CD4-positive, alpha-beta T cell treated with Interferon gamma for 1 hour (primary cell): ENCODE measurements at places on chromosomes 4 and X.

- no peak for DNase-seq
These were observed 210.0 kb downstream of the SPANXN3 start for GRCh38 chrX:143306991-143307937.

- no peak for DNase-seq
These were observed 118.4 kb downstream of the APBB2 start for GRCh38 chr4:41095973-41096372.

DNA sequence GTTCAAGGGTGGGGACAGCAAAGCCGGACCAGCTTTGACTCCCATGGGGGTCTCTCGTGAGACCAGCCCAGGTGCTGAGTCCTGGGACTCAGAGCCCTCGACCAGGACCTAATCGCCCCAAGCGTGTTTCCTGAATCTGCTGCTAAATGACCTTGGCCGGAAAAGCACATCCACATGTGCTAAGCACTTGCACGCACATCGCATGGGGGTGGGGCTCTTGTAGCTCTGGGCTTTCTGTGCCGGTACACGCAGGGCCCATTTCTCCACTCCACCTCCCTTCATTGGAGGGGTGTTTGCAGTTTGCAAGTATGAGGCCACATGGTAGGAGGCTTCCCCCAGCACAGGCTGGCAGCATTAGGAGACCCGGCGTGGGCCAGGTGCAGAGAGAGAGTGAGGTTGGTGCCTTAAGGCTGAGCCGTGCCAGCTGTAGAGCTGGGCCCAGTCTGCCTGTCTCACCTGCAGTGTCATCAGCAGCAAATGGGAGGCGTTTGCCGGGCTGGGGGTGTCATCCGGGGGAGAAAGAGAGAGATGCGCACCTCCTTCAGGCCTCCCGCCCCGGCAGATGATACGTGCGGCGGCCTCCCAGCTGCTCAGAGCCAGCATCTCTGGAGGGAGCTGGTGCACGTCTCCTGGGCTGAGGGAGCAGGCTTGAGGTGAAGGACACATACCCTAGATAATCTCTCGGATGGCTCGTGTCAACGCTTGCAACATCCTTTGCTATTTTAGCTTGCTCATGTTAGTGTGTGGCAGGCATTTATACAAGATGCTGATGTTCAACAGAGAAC is 45.2 kb upstream of the CLCN4 start:
- DNase-seq, result peak; percentile 71

DNA sequence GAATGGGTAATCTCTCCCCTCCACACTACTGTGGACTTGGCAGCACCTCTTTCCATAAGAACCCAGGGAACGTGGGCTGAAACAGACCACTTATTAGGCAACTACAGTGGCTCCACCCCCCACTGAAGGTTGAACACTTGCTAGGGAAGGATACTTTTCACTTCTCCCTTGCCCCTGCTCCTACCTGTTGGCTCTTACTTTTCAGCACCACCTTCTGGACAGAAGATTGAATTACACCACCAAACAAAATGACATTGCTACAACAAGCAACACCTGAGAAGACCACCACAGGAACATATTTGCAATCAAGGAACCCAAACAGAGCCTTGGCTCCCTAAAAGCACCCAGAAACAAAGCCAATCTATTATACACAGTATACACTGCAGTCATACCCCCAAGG is 132.1 kb upstream of the CXCL13 start:
- DNase-seq, result no peak

DNA sequence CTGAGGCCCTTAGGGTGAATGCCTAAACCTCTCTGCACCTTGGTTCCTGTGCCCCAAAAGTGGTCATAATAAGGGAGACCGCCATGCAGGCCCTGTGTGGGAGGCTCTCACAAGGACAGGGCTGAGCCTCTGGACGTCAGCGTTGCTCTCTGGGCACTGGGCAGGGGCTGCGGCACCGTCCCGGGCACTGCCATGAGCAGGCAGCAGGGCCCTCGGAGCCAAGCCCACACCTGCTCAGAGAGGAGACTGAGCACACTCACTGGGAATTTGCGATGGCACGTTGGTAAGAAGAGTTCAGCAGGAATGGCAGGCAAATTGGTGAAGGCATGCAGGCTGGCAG is 123.4 kb downstream of the HMX1 start:
- DNase-seq, result no peak

- DNase-seq, result no peak
These were observed 50.0 kb downstream of the SLC7A11 start for GRCh38 chr4:138192113-138192512.
